Epithelial cell of esophagus (primary cell): ENCODE measurements at places on chromosomes 3 and 15.

DNA sequence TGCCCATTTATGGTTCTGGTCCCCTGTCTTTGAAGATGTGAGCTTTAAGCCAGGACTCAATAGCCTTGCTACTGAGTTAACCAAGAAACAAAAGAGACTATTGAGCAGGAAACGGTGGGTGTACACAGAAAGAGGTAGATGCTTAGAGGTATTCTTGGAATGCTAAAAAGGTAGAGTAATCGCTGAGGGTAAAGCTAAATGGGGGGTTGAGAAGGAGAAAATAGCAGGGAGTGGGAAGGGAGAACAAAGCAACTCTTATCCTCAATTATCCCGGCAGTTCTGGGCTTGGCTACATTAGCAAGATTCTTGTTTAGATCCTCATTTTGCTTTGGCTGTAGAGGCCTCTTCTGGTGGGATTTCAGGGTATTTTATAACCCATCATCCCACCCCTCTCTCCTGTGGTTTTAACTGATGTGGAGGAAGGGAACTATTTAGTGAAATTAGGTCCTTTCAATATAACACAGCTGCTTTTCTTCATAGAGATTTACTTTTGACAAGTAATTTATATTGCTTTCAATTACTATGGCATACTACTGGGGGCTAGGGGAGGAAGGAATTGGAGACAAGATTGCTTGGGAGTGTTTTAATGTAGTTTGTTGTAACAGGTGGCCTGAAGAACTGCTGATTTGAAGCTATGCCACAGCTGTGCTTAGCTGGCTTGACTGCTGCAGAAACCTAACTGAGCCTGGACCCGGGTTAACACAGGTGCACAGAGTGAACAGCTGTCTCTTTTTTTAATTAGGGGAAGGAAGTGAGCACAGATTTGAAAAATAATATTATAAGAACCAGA, 234.3 kb upstream of the CCDC54 start:
- DNase-seq, result no peak

GRCh38 chr3:171372694-171373093, 87.5 kb downstream of the TNIK start:
- DNase-seq, result no peak

DNA sequence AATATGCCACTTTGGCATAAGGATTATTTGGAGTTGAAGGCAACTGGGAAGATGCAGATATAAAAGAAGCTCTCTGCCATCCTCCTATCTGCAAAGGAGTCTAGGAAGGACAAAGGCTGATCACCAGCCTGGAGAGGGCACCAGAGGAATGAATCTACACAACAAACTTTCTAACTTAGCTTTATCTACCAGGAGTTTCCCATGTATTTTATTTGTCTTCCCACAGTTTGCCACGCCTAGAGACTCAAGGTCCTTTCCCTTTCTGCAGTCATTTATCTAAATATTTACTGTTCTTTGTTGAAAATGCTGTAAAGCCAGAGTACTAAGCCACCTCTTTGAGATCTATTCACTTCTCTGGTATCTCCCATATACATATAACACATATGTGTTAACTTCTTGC, 32.2 kb downstream of the GPR176 start:
- DNase-seq, result peak; percentile 67

GRCh38 chr15:97566961-97567360, 393.5 kb upstream of the ARRDC4 start:
- DNase-seq, result peak; percentile 9

GRCh38 chr3:195870442-195870841, 37.9 kb downstream of the TNK2 start:
- peak; percentile 84 for DNase-seq

DNA sequence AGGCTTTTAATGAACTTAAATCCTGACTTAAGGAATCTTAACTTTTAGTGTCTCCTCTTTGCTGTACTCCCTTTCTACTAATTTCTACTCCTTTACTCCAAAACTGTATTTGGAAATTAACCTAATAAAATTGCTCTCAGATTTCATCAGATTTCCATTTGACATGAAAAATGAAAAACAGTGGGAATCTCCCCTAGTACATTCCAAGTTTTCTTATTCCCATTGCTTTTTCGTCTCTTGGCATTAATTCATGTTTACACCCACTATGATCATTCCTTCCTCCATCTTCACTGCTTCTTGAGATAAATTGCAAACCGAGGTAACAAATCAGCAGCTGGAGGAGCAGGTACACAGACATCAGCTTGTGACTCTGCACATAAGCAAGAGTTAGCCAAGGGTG, 208.7 kb downstream of the VGLL3 start:
- no peak for DNase-seq

DNA sequence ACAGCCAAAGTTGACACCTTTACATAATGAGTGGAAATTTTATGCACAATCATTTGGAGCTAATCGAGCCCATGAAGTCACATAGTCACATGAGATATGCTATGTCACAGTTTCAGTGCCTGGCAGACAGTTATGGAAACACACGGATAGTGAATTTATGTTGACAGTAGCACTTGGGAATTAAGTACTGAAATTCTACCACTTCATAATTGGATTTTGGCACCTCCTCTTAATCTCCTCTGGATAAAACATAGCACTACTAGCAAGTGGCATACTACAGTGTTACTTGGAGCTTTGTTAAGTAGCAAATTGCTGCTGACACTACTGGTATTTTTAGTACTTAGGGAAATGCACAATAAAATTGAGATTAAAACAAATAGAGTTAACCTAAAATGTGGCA, 1679.4 kb downstream of the OTOL1 start:
- DNase-seq, result no peak

GRCh38 chr15:41347236-41347635, 14.6 kb downstream of the NUSAP1 start:
- DNase-seq, result no peak

- DNase-seq, result no peak
These were observed 19.1 kb upstream of the SCAANT1 start for GRCh38 chr3:63931290-63931689.

GRCh38 chr15:61155741-61156700, 73.1 kb downstream of the RORA start:
- DNase-seq, result peak; percentile 2

DNA sequence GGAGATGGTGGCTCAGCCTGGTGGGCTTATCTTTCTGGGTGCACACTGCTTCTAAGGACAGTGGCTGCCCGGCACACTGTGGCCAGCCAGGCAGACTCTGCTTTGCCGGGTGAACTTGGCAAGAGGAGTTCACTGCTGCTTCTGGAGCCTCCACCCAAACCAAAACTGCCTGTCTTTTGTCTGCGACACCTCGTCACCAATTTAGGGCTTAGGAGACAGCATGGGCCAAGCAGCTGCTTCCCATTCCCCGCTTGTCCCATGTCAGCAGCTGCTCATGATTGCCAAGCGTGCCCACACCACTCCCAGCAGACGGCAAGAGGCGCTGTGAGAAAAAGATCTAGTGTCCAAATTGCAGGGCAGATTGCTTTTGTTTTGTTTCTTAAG, 57.3 kb downstream of the LSM3 start:
- DNase-seq, result no peak

DNA sequence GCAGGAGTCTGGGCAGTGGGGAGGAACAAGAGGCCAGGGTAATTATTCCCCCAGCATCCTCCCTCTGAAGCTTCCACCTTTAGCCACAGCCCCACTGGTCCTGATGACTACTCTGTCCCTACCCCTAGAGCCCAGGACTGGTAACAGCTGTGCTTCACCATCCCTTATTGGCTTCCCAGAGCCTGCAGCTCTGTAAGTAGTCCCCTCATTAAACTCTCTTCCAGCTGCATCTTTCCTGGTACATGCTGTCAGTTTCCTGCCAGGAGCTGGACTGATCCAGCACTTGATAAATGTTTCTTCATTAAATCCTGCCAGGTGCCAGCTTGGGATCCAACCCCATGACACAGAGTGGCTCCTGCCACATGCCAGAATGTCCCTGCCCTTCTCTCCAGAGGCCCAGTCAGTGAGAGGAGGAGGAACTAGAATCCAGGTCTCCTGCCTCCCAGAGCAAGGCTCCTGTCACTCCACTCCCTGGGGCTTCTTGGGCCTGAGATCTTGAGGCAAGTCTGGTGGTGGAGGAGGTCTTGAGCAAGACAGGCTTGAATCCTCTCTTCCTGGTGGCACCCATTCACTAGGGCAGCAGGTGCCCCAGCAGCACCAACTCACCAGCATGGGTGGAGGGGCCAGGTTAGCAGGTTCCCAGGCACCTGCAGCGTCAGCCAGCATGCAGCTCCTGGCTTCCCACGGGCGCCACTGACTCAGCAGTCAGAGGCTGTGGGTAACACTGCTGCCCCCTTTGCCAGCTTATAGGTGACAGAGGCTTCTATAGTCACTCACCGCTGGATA, 27.6 kb downstream of the FBXW12 start:
- peak; percentile 73 for DNase-seq

DNA sequence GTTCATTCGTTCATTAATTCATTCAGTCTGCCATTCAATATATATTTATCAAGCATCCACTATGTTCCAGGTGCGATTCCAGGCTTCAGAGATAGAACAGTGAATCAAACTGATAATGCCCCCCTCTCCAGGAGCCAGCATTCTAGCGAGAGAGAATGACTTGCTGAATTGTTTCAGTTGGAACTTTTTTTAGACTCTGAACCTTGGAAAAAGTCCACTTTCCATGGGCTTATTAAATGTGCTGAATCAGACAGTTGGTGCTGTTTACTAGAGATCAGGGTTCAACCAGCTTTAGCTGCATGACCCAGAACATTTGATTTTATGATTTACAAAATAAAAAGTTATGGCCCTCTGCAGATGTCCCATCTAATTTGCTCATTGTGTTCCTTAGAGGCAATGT, 213.2 kb downstream of the THSD4 start:
- DNase-seq, result no peak

DNA sequence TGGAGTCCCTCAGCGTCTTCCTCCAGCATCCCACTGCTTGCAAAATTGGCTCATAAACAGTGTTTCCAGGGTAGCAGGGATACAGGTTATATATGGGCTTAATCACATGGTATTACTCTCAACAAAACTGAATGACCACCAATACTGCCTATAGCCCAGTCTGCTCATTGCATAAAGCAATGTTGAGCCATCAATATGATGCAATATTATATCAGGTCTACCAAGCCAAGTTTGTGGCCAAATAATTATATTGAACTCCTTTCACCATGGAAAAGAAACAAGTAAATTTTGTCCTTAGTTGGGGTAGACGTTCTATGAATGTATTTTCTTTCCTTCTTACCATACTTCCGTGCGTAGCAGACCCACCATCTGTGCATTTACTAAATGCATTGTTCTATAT, 652.3 kb downstream of the ROBO1 start:
- no peak for DNase-seq

- DNase-seq, result peak; percentile 46
These were observed 124.8 kb downstream of the SV2B start for GRCh38 chr15:91224755-91225380.

- no peak for DNase-seq
These were observed 23.9 kb upstream of the SLC12A8 start for GRCh38 chr3:125236331-125236903.

- DNase-seq, result peak; percentile 55
These were observed at the start of gene LRRK1 for GRCh38 chr15:100918690-100919480. LRRK1 (plus strand) TSS chr15:100919357; CDS start chr15:100924633, 5,276 bp downstream.

- no peak for DNase-seq
These were observed 267.3 kb downstream of the GAP43 start for GRCh38 chr3:115890579-115890978.
